ENCODE measurements at places on chromosomes 4 and X. TPM values are rescaled to one million over a fixed set of nuclear protein-coding genes. Genes with fewer than 3 reads are reported as not detected.

The RAI2 gene
- total RNA-seq: not detected

The PRDM8 gene
- total RNA-seq: 3.4 TPM

The SPIN2A gene
- total RNA-seq: 0.16 TPM

The NAT8L gene
- 4.8 TPM for total RNA-seq

The AKAP14 gene
- total RNA-seq: not detected

The CCSER1 gene
- not detected for total RNA-seq

The TCEAL6 gene
- total RNA-seq: not detected

The HMGB2 gene
- total RNA-seq: 259 TPM

The NMU gene
- total RNA-seq: 55.0 TPM

GRCh38 chrX:36214924-36215323 is 295.4 kb downstream of the CFAP47 start:
- DNase-seq: no peak

DNA sequence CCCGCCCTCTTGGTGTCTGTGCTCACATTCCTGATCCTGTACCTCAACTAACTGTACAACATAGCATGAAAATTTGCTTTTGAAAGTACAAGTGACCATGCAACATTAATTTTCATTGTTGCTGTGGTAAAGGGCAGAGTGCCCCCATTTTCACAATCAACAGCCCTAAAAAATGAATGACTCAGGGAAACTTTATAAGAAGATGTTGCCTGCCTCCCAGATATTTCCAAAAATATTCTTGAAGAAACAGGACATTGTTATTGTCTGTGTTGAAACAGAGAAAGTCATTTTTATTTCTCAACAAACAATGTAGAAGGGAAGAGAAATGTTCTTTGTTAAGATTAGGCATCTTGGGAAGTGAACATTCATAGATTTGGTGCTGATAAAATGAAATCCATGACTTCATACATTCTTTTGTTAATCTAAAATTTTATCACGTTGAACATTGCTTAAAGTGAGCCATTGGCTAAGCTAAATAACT is 113.9 kb upstream of the ANXA3 start:
- DNase-seq: no peak

GRCh38 chr4:125283707-125284279 is 31.0 kb upstream of the FAT4 start:
- peak; percentile 25 for DNase-seq

- DNase-seq: no peak
Measured at GRCh38 chrX:133215747-133216146, 2.4 kb downstream of the TFDP3 start.

DNA sequence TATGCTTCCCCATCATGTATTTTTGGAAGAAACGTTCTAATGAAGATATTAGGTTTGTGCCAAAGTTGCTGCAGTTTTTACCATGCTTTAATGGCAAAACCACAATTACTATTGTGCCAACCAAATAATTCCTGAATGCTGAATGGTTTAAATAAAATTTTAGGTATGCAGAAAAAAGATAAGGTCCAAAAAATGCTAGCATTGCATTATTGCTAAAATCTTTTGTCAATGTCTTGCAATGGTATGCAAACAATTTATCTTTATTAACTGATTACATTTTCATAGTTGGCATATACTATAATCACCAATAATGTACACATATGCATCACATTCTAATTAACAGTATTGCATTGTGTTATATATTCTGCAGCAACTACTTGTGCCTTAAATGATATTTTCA is 1657.4 kb upstream of the IGFBP7 start:
- DNase-seq: no peak

DNA sequence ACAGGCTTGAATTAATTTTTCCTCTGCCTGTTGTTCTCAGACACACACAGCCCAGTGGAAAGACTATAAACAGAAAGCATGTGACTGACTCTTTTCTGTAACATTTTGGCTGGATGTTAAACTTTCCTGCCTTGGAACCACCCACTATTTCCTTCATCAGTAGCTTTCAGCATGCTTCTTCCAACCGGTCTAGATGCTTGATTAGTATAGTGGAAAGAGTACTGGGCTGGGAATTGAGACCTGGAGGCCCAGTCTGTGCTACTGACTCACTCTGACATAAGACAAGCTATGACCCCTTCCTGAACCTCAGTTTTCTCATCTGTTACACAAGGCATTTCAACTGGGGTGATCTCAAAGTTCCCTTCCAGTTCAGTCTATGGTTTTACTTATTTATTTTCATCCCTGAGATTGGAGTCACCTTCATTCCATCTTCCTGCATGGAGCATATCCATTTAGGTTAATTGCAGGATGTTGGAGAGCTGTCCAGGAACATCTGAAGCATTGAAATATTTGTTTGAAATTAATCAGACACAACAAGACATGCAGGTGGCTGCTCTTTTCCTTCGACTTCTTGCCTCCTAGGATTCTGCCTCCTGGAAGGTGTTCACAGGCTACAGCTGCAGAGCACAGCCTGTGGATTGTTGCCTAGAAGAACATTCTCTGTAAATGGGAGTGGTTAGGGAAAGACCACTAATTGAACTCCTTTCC is 173.4 kb downstream of the RTL9 start:
- no peak for DNase-seq

GRCh38 chrX:17563515-17563914 is 173.8 kb upstream of the SCML1 start:
- DNase-seq: peak; percentile 22

DNA sequence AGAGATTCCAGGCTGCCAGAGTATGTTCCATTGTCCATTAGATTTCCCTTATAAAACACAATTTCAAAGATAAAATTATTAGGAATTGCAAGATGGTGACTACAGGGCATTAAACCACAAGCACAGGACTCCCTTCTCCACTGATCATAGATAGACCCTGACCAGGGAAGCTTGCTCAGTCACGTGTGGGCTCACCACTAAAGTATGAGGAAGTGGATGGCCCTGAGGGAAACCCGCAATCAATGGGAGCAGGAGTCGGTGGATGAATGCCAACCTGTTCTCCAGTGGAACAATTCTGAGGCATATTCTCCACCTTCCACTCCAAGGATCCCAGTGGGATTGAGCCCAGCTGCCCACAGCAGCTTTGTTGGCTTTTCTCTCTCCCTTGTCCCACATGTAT is 515.7 kb downstream of the BCOR start:
- peak; percentile 12 for DNase-seq

- no peak for DNase-seq
Measured at GRCh38 chr4:1655081-1655480, 29.0 kb downstream of the FAM53A start.

- DNase-seq: no peak
Measured at GRCh38 chr4:173528378-173529321, 1.4 kb downstream of the HAND2 start.

GRCh38 chr4:7134737-7135388 is 57.5 kb upstream of the SORCS2 start:
- DNase-seq: peak; percentile 71

GRCh38 chr4:8547108-8547911 is 32.9 kb upstream of the GPR78 start:
- DNase-seq: peak; percentile 91

- DNase-seq: no peak
Measured at GRCh38 chr4:148444296-148445070, 2.3 kb upstream of the NR3C2 start.

DNA sequence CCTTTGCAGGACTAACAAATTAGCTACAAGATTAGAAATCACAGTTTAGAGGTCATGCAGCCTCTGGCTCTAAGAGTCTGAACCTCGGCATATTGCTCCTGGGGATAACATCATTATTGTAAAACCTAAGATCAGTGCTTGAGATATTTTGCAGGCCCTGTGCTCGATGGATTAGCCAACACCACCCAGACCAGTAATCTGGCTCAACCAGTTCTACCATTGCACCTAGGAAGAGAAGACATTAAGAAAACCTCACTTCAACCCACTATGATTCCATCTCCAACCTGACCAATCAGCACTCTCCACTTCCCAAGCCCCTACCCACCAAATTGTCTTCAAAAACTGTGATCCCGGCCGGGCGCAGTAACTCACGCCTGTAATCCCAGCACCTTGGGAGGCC is 43.6 kb downstream of the WFS1 start:
- no peak for DNase-seq

Measured in A172 (cell line).